Stimulated activated CD4-positive, alpha-beta T cell treated with anti-CD3 and anti-CD28 coated beads, Interleukin-1b, Interleukin-23, amount 100 ng/mL, for 48 hours (primary cell): ENCODE measurements at places on chromosomes 13 and 19.

GRCh38 chr13:30800107-30800506 lies 64.8 kb downstream of the ALOX5AP start:
- no peak for DNase-seq

DNA sequence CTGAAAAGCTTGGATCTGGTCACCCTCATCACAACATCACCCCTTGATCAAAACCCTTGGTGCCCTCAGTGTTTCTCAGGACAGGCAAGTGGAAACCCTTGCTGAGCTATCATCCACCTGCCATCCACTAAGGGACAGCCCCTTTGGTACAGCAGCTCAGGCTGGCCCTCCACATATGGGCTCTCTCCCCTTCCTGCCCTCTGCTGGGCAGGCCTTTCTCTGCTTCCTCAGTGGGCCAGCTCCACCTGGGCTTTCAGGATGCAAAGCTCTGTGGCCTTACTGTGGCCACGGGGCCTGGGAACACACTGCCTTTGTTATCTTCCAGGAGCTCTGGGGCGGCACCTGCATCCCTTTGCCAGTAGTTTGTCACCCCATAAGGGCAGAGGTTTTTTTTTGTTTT lies 4.9 kb downstream of the SUGP1 start:
- DNase-seq, result no peak

GRCh38 chr19:12660980-12661379 lies 5.6 kb downstream of the MAN2B1 start:
- DNase-seq, result no peak

DNA sequence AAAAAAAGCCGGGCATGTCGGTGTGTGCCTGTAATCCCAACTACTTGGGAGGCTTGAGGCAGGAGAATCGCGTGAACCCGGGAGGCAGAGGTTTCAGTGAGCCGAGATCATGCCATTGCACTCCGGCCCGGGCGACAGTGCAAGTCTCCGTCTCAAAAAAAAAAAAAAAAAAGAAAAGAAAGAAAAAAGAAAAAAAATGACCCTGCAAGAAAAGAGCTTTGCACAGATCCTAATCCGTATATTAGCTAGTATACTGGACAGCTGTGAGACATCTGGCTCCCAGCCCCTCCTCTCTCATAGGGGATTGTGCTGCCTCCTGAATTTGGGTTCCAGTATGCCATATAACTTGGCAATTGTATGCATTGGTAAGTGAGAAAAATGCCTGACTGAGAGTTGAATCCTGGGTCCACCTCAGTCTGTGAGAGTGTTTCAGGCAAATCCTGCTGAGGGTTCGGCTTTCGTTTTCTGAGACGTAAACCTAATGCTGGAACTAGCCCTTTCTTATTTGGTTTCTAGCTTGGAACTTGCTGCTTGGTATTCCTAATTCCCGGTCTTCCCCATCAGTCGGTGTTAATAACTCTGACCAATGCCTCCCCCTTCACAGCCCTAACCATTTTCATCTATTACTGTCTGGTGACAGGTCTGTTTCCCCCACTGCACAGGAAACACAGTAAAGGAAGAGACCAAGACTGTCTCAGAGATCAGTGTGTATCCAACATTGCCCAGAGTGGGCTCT lies 1.3 kb upstream of the AKT2 start:
- DNase-seq, result no peak

- no peak for DNase-seq
These were observed 4.7 kb downstream of the SPPL2B start for GRCh38 chr19:2333027-2333806.

GRCh38 chr19:46080561-46080960 lies 39.8 kb upstream of the IGFL4 start:
- no peak for DNase-seq
